Activated T-helper 1 cell treated with anti-CD3 and anti-CD28 coated beads, Interleukin-2, amount 50 U/mL, for 16 hours (primary cell): ENCODE measurements at places on chromosomes 2 and 18.

GRCh38 chr18:48866028-48866733 lies 84.6 kb downstream of the SMAD7 start:
- no peak for DNase-seq

DNA sequence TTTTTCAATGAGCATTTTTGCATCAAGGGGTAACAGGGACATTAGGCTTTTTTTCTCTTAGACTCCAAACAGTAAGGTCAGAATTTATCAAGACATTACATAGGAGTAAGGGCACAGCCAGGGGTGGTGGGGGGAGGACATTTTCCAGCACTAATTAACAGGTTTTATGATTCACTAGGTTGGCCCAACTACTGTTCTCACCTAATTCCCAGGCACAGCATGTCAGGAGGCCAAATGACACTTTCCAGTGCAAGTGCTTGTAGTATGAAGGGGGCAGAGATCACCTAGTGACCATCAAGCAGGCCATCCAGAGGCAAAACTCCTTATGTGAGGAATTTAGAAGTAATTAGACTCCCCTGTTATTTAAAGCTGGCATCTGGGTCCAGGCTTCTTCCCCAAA lies 3.9 kb upstream of the MBD2 start:
- DNase-seq: no peak

DNA sequence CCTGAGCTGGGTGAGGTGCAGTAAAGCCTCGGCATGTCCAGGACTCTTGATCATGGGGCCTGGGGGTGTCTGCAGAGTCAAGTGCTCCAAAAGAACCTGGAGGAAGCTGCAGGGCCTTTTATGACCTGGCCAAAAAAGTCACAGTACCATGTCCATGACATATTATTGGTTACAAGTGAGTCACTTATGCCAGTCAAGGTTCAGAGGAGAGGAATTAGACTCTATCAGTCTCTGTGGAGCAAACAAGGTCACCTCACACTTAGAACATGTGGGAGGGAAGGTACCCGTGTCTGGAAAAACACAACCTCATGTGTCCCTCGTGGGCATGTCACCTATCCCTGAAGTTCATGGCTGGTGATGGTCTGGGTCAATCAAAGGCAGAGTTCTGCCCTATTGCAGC lies 465.7 kb downstream of the FBXO15 start:
- DNase-seq: no peak

GRCh38 chr2:182435754-182436153 lies 8.9 kb upstream of the PDE1A start:
- no peak for DNase-seq

GRCh38 chr2:108845923-108846322 lies 59.4 kb downstream of the CCDC138 start:
- no peak for DNase-seq

DNA sequence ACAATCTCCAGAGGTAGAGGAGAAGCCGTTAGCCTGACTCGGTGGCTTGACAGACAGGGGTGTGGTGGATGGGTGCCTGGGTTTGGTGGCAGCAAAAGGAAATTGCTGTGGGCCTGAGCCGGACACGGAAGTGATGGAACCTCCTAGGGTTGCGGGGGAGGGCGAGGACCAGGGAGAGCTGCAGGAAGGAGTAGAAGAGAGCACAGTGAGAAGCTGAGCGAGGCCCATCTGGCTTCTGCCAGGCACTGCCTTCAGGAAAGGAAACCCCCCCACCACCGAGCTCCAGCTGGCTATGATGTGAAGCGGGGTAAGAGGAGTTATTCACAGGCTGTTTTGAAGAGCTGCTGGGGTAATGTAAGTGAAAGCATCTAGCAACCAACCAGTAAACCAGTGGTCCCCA lies 134.6 kb downstream of the TSN start:
- no peak for DNase-seq

GRCh38 chr2:64263315-64263714 lies 119.1 kb upstream of the PELI1 start:
- DNase-seq: no peak

GRCh38 chr18:49861659-49862058 lies 48.3 kb upstream of the ACAA2 start:
- no peak for DNase-seq

- peak; percentile 47 for DNase-seq
These were observed 55.9 kb upstream of the CTLA4 start for GRCh38 chr2:203811491-203812221.
